Esophagus mucosa (tissue), 1 donor: ENCODE measurements at places on chromosomes 11 and 22.
A peak's percentile ranks its signal among the peaks of the same experiment; 100 is the strongest.

DNA sequence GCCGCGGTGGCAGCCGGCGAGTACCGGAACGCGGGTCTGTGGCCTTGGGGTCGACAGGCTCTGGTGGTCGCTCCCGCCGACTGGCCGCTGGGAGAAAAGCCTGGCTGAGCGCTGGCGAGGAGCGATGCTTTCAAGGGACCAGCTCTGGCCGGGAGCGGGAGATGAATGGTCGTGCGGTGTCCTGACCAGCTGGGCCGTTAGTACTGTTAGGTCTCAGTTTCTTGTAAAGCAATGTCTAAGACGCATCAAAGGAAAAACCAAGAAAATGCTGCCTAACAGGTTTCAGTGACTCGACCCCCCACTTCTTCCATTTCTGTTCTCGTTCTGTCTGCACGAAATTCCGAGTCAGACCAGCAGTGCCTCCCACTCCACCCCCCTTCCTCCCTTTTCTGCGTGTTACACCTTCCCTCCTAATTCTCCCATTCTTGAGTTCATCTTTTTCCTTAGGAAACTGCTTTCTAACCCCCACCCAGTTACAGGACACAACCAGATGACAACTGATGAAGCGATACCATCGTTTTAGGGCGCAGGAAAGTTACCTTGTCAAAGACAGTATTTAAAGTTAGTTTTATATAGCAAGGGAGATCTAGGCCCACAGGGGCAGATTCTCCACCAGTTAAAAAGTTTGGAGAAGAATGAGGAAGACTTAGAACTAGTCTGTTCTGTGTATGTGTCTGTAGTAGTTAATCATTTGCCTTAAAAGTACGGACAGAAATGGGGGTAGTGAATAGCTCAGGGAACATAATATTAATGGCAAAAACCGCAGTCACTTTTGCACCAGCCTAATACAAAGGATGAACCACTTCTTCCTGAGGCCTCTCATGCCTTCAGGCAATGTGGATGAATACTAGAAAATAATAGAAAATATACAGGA, 1.0 kb downstream of the CUL5 start:
- ATAC-seq = peak; percentile 5

- peak; percentile 64 for ATAC-seq
Observed at GRCh38 chr11:108135845-108136544, 14.6 kb downstream of the ACAT1 start.

- no peak for ATAC-seq
Observed at GRCh38 chr11:3616721-3617460, 24.9 kb downstream of the ART5 start.

DNA sequence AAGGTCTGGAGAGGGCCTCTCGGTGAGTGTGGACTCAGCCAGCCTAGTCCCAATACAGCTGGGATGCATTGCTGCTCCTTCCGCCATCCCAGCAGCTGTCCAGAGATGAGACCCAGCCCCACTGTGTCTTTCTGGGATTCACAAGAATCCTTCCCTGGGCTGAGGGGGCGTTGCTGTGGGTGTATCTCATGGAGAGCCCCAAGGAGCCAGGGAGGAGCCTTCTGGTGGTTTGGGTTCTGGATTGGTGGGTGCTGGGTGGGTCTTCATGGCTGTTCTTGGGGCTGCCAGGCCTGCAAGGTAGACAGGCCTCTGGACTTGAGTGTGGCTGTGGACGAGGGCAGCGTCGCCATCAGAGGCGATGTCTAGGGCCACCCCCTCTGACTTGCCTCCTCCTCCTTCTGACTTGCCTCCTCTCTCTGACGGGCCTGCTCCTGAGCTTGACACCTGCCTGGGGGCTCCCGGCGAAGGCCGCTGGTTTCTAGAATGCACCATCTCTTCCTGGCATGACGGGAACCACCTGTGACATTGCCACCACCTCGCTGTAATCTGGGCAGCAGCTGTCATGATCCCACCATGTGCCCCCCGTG, 17.2 kb downstream of the KCNQ1 start:
- ATAC-seq = no peak

- no peak for ATAC-seq
Observed at GRCh38 chr11:104738918-104739317, 159.3 kb downstream of the CASP12 start.

DNA sequence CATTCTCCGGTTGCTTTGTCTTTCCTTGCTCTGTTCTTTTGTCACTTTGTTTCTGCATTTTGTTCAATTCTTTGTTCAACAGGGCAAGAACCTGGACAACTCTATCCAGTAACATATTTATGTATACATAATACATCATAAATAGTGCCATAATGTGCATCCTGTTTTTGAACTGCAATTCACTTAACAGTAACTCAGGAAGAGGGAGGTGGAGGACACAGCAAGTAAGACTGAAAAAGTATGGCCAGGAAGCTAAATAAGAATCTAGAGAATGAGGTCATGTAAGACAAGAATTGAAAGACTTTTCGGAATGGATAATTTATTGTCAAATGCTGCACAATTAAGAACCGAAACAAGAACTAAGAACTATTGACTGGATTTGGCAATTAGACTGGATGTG, 29.2 kb upstream of the CHORDC1 start:
- ATAC-seq = no peak

DNA sequence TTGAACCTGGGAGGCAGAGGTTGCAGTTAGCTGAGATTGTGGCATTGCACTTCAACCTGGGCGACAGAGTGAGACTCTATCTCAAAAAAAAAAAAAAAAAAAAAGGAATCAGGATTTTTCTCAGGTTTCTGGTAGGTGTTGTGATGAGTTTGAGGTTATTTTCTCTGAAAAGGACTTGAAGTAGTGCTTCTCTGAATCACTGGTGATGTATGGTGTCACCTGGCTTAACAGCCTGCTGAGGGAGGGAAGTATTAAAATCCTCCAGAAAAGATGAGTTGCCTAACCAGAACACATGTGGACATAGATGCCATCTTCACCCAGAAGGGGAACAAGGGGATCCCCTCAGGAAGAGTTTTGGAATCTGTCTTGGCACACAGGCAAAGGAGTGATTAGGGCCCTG, 20.1 kb downstream of the SMARCB1 start:
- no peak for ATAC-seq

DNA sequence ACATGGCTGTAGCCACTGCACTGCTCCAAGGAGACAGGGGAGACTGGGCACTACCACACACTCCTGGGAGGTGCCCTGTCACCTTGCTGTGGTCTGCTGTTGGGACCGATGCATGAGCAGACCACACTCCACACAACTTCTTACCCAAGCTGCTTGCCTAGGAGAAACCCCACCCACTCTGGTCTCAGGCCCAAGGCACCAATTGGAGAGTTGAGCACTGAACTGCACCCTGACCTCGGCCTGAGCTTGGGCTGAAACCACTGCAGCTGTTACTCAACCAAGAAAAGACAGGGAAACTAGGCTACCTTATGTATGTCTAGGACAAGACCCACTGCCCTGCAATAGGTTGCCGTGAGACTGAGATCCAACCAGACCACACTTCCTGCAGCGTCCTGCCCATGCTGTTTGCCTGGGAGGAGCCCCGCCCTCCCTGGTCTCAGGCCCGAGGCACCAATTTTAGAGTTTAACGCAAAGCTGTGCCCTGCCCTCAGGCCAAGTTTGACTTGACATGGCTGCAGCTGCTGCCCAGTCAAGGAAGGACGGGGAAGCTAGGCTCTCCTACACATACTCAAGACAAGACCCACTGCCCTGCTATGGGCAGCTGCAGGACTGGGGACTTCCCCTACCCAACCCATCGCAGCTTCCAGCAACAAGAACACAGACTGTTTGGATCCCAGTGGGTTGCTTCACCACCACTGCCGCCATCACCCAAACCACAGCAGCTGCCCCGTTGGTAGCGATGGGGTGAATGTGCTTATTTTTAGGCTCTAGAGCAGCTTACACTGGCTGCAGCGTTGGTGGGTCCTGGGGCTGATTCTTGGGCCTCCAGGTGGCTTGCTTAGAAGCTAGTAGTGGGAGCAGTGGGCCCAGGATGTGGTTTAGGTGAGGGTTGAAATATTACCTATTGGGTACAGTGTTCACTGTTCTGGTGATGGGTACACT, 66.8 kb downstream of the BRD1 start:
- peak; percentile 40 for ATAC-seq

DNA sequence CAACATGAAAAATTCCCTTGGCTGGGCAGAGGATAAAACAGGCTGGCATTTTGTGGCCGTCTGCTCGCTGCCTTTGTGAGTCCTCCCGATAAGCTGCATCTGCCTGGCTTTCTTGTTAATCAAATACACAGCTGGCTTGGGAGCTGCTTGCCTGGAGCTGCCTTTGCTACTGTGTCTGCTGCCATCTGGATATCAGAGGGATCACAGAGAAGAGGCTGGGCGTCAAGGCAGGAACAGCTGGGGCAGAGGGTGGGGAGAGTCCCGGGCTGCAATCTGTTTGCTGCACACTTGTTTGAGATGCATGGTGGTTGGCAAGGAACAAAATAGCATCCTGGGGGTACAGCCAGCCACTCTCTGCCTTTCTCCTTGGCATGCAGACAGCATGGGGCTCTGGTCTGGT, 36.0 kb downstream of the COMMD9 start:
- ATAC-seq = no peak

- ATAC-seq = peak; percentile 50
Observed at GRCh38 chr22:40007853-40008710, 13.3 kb downstream of the FAM83F start.

GRCh38 chr22:41504816-41505215, 35.9 kb downstream of the ACO2 start:
- ATAC-seq = no peak

GRCh38 chr11:64409278-64409677, 50.3 kb downstream of the RPS6KA4 start:
- ATAC-seq = no peak

DNA sequence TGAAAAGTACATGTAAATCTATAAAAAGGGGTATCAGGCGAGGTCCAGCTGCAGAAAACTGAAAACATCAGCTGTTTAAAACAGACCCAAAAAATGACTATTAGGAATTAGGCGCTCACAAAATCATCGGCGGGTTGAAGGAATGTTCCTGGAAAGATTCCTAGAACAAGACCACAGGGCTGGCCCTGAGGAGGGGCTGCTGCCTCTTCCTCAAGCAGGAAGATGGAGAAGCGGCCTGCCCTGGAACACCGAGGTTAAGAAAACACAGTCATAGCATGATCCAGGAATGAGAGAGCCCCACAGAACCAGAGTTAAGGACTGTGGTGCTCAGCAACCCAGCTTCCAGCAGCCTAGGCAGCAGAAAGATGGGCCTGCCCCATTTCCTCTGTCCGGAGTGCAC, 78.4 kb downstream of the C11orf91 start:
- no peak for ATAC-seq

DNA sequence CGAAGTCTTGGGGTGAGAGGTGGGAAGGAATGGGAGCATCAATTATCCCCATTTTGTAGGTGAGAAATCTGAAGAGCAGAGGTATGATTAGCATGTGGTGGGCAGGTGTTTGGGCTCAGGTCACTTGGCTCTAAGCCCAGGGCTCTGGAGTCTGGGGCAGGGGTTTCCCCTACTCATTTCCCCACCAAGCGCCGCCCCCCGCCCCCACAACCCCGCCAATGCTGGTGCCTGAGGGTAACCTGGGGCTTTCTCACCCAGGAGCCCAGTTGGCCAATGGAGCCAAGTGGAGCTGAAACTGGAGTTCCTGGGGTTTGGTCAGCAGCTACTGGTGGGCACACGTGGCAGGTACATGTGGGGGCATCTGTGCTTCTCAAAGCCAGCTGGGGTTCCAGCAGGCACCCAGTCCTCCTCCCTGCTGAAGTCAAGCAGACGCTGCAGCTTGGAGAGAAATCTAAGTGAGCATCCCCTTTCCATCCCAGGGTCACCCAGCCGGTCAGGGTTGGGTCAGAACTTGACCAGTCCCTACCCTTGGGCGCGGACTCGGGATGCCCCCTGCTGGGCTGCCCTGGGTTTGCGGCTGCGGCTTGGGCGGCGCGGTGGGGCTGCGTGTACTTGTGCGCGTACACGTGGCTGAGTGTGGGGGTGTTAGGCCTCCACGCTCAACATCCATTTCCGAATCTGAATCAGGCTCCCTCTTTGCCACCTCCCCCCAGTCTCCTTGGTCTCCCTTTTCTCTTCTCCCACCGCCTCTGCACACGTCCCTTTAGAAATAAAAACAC, 1.7 kb upstream of the CHRM1 start:
- ATAC-seq = no peak

GRCh38 chr11:124880290-124880611, 15.0 kb downstream of the ROBO3 start:
- no peak for ATAC-seq
